Dermis microvascular lymphatic vessel endothelial cell (primary cell): ENCODE measurements at places on chromosomes 13 and 19. TPM values are rescaled to one million over a fixed set of nuclear protein-coding genes. Genes with fewer than 3 reads are reported as not detected.

The B3GLCT gene
- total RNA-seq, result 30.8 and 33.0 TPM in 2 replicates

The KASH5 gene
- total RNA-seq, result not detected in 2 replicates

The IL12RB1 gene
- 0.13 TPM in 2 replicates for total RNA-seq

The ZNF628 gene
- total RNA-seq, result 0.77 and 2.1 TPM in 2 replicates

The RDH8 gene
- not detected in 2 replicates for total RNA-seq

The NUCB1 gene
- total RNA-seq, result 89.7 and 166 TPM in 2 replicates

The PTGIR gene
- not detected in 2 replicates for total RNA-seq

The GRIK5 gene
- under 0.01 TPM in 1 of 2 replicates, not detected in the other for total RNA-seq

The BTBD2 gene
- 32.5 and 52.0 TPM in 2 replicates for total RNA-seq

The RFPL4A gene
- total RNA-seq, result 1.3 and 3.4 TPM in 2 replicates

The ZNF208 gene
- 0.13 TPM in 2 replicates for total RNA-seq

The PIN1 gene
- 89.9 and 91.3 TPM in 2 replicates for total RNA-seq

The ERICH4 gene
- total RNA-seq, result not detected in 2 replicates

The ZSCAN1 gene
- total RNA-seq, result not detected in 2 replicates

The LYL1 gene
- total RNA-seq, result 25.4 and 43.5 TPM in 2 replicates

The ZNF583 gene
- 1.9 and 2.8 TPM in 2 replicates for total RNA-seq

The CFAP97D2 gene
- total RNA-seq, result not detected in 2 replicates
